ENCODE measurements at places on chromosomes 16 and 17.
A peak's percentile ranks its signal among the peaks of the same experiment; 100 is the strongest.

GRCh38 chr16:88649924-88650748 is 717 bp downstream of the CYBA start:
- DNase-seq: peak; percentile 46

GRCh38 chr17:60142872-60143499 is 6.8 kb upstream of the CA4 start:
- DNase-seq: peak; percentile 95

- DNase-seq: peak; percentile 42
These were observed 38.2 kb upstream of the LITAF start for GRCh38 chr16:11624636-11625607.

DNA sequence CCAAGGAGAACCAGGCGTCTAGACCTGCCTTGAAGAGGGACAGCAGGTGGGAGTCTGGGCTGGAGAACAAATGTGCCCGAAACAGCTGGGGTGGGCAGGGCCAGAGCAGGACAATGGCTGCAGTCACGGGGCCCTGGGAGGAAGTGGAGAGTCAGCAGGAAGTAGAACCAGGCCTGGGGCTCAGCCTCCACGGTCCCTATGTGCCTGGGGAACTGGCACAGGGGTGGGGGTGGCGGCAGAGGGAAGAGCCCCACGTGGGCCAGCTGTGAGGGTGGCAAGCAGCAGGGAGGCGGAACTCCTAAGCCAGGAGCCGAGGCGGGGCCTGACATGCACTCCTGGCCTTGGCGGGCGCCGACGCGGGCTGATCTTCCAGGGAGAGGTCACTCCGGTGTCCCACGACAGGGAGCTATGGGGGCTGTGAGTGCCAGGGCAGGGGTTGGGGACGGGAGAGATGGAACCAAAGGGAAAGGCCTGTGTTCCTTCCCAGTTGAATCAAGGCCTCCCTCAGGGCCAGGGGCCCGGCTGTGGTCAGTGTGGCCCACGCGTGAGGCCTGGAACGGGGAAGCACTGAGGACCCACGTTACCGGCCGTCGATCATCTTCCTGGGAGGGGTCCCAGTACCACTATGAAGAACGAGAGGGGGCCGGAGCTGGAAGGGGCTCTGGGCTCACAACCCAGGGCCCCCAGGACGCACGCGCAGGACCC is 42.7 kb downstream of the TIMM22 start:
- DNase-seq: no peak

DNA sequence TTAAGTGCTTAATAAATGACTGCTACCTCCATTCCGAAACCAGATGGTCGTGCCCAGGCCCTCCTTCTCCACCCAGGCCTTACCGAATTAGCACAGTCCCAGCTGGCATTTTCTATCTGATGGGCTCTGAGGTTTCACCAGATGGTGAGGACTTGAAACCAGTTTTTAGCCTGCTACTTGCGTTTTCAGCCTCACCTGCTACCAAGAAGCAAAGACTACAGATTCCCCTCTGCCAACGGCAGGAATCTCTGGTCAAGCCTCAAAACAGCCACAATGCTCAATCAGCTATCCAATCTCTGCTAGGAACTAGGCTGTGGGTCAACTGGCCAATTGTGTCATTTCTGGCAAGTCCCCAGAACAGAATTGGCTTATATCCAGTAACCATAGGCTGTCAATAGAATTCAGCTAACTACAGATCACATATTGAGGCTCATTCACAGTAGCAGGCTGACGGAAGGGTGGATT is 11.7 kb downstream of the PECAM1 start:
- DNase-seq: no peak

GRCh38 chr17:80122026-80122575 is 20.7 kb downstream of the GAA start:
- no peak for DNase-seq

- no peak for DNase-seq
These were observed 7.3 kb downstream of the CMTM4 start for GRCh38 chr16:66689282-66689681.

GRCh38 chr17:34406226-34406625 is 43.2 kb upstream of the CCL1 start:
- no peak for DNase-seq

DNA sequence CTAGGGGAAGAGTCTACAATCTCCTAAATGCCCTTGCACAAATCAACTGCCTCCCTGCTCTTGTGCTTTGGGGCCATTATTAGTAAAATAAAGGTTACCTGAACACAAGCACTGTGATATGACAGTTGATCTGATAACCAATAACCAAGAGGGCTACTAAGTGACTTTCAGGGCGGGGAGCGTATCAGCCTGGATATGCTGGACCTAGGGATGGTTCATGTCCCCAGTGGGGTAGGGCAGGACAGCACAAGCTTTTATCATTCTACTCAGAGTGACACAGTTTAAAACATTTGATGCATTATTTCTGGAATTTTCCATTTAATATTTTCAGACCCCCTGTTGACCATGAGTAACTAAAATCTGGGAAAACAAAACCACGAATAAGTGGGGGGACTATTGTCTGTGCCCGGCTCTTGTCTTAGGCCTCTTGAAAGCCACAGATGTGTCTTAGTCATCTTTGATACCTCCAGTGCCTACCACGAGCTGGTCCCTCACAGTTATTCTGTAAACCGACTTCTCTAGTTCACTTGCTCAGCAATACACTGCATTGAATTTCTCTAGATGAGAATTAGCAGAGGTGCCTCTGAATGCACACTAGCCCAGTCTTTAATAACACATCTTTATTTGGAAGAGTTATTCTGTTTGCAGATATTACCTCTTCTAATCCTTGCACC is 94.6 kb upstream of the DHX40 start:
- DNase-seq: no peak

- no peak for DNase-seq
These were observed 144.9 kb downstream of the PARN start for GRCh38 chr16:14485121-14485551.

- DNase-seq: no peak
These were observed 13.1 kb downstream of the MAP2K3 start for GRCh38 chr17:21297597-21297996.

GRCh38 chr17:75642784-75643642 is 9.8 kb downstream of the SMIM5 start:
- DNase-seq: no peak

DNA sequence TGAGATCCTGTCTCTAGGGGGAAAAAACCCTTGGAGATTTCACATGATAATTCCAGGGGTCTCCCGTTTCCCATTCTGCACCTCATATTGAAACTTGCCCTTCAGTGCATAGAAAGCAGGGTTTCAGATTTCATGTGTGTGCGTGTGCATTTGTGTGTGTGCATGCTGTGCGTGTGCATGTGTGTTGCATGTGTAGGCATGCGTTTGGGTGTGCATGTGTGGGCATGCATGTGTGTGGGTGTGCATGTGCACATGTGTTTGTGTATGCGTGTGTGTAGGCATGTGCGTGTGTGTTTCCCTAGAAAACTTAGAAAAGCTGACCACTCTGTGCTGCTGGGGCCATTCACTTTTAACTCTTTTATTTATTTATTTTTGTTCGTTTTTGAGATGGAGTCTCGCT is 40.0 kb downstream of the IL21R start:
- no peak for DNase-seq

GRCh38 chr16:81466356-81466980 is 21.9 kb downstream of the CMIP start:
- no peak for DNase-seq

DNA sequence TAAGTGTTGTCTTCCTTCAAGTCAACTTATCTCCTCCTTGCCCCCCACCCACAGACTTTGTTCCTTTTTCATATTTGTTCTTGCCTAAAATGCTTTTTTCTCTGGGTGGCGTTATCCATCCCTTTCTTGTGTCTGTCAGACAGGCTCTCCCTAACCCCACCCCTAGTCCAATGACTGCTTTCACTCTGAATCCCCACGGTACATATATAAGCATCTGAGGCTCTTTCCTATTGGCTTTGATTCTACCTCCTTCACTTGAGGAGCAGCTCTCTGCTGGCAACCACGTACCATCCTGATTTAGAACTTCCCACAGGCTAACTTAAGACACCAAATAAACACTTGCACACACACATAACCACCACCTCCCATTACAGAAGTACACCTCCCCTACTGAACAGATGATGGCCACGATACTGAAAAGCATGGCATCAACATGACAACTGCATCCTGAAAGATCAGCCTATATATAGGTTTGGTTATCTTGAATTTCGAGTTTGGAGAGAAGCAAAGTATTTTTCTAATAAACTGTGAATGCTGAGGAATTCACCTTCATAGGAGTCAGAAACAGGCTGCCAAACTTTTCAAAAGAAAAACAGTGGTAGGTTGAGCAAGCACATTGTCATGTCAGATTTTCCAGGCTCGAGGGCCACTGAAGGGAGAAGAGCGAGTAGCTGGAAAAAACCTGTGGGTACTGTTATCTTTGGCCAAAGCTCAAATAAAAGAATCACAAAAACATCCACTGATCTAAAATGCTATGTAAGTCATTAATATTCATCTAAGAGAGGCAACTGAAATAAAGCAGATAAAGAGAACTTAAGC is 24.3 kb downstream of the STAT3 start:
- no peak for DNase-seq
